ENCODE measurements at places on chromosomes 11 and 22.

DNA sequence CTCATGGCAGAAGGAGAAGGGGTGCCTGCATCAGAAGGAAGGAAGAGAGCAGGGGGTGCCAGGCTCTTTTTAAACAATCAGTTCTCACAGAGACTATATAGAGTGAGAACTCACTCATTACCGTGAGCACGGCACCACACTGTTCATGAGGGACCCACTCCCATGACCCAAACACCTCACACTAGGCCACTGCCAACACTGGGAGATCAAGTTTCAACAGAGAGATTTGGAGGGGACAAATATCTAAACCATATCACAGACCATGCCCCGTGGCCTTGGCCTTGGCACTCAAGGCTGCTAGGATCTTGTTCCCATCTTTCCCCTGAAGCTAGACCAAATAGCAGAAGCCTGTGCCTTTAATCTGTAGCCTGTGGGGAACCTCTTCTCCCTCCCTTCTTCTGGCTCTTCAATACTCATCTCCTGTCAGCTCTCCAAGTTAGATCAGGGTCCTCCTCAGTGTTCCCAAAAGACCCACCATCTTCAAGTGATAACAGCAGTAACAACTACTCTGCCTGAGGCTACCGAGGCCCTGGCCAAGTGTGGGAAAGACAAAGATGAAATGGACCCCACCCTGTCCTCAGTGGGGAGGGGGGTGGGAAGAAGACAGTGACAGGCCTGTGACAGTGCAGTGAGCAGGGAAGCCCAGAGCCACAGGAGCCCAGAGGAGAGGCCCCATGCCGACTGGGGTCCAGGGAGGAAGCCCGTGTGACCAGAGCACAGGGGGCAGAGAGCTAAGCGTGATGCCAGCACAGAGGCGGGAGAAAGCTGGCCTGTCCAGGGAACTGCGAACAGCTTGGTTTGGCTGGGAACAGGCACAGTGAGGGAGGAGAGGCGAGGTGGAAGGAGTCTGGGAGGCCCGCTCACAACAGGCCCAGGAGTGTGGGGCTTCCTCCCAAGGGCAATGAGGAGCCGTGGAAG, 72.6 kb downstream of the MYO7A start:
- no peak for DNase-seq

DNA sequence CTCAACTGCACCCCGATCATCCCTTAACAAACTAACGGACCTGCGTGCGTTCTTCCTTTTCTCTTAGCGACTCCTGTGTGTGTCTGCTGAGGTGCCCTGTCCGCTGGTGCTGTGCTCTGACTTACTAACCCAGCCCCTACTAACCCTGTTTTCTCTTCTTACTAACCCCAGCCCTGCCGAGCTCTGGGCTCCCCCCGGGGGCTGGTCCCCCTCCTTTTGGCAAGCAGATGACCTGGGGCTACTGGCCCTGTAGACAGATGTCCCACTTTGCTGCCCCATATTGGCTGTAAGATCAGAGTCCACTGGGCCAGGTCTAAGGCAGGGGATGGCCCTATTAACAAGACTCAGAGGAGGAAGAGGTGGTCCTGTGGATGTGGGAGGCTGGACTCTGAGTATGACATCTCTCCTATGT, 14.7 kb downstream of the MIAT start:
- no peak for DNase-seq

GRCh38 chr11:27656806-27657483, 43.3 kb downstream of the BDNF start:
- no peak for DNase-seq

- DNase-seq: no peak
Measured at GRCh38 chr11:112542479-112542878, 281.8 kb upstream of the PLET1 start.

GRCh38 chr11:6203327-6203726, 2.0 kb upstream of the C11orf42 start:
- DNase-seq: no peak

Data from HEK293T (cell line).